Epithelial cell of proximal tubule (primary cell): ENCODE measurements at places on chromosomes 5 and 9. TPM values are rescaled to one million over a fixed set of nuclear protein-coding genes. Genes with fewer than 3 reads are reported as not detected.

The FAM81B gene
- total RNA-seq, result not detected in 2 replicates

The NMRK1 gene
- 10.0 and 17.0 TPM in 2 replicates for total RNA-seq

The COL5A1 gene
- total RNA-seq, result 4.3 and 16.0 TPM in 2 replicates

- no peak for DNase-seq
Observed at GRCh38 chr9:71690063-71690688, 78.1 kb downstream of the CEMIP2 start.

DNA sequence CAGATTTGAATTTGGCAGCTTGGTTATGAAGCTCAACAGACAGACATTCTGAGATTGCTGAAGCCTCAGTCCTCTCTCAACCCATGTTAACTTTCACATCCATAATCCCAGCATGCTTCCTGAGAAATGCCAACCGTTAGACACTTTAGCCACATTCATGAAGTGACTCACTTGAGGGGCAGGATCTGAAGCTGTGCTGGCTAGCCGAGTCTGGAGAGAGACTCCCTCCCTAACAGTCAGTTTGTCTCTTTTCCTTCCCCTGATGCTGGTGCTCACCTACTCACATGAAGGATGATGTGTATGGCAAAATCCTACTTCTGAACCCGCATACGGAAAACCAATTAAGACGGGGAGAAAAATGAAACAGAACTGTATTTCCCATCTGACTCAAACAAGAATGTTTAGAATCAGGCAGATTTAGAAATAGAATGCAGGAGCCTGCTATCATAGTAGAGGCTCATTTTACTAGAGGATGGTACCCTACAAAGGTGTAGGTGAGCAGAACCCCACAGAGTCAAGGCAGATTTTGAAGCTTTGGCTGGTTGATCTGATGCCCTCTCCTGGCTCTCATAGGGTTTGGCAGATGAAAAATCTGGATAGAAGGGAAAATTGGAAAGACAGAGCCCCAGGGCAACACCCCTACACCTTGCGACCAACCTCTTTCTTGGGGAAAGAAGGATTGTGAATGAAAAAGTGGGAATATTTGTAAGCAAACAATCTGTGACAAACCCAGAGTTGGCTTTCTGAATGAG is 150.9 kb upstream of the LHFPL2 start:
- DNase-seq, result no peak

GRCh38 chr9:70880535-70880934 is 240.9 kb downstream of the TRPM3 start:
- DNase-seq, result no peak

DNA sequence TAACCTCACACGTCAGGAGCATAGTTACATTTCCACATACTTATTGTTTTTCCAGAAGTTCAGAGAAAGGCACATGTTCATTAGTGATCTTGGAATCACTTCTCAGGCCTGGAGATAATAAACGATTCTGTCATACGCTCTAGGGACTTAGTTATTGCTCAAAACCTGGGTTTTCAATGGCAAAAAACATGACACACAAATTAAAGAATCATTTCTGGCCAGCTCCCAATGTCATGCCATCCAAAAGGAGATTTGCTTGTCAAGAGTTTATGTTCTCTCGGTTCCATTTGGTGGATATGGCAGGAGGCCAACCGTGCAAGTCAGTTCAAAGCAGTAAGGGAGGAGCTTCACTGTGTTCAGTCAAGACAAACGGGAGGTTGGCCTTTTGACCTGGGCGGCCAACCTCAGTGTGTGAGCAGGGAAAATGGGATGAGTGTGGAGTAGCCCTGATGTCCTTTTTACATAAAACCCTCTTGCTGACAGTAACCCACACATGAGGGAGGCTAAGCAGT is 123.4 kb downstream of the NXNL2 start:
- peak; percentile 66 for DNase-seq

DNA sequence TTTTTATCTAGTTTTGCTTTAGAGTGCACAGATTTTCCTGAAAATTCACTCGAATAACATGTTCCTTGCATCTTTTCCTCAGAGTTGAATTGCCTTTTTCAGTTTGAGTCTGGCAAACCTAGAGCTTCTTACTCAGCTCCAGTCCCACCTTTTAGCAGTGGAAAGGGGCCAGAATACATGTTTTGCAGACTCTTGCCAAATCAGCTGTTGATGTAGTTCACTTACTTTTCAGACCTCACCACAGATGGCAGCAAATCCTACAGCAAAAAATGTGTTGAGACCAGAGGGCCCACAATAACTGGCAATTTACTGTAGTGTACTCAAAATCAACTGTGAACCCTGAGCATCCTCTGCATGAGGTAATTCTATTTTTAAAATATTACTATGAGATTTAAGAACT is 545.2 kb upstream of the ACO1 start:
- no peak for DNase-seq

- DNase-seq, result no peak
Observed at GRCh38 chr5:80998590-80998979, 38.4 kb downstream of the RASGRF2 start.

GRCh38 chr9:133731876-133732638 is 6.1 kb downstream of the SARDH start:
- no peak for DNase-seq

GRCh38 chr9:17361378-17361777 is 217.5 kb upstream of the SH3GL2 start:
- no peak for DNase-seq

- no peak for DNase-seq
Observed at GRCh38 chr5:88875341-88876234, 7.4 kb downstream of the MEF2C start.

DNA sequence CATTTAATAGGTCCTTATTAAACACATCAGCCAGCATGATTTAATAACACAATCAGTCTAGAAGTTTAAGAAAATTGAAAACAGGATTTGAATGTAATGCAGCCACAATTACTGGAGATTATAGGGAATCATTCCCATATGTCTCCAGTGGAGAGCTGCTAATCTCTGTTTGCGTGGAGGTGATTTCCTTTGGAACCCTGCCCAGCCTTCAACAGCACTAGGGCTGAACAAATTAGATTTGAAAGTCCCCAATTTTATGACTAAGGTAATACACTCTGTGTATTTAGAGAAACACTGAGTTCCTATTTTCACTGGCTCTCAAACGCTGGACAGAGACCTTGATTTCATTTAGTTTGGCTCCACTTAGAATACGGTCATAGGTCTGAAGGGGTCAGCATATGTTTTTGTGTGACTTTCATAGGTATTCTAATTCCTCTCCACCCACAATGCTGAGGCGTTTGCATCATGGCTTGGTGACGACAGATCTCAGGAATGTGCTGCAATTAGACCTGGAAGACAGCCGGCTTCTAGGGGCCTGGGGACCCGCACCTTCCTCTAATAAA is 508.3 kb downstream of the EBF1 start:
- DNase-seq, result no peak

DNA sequence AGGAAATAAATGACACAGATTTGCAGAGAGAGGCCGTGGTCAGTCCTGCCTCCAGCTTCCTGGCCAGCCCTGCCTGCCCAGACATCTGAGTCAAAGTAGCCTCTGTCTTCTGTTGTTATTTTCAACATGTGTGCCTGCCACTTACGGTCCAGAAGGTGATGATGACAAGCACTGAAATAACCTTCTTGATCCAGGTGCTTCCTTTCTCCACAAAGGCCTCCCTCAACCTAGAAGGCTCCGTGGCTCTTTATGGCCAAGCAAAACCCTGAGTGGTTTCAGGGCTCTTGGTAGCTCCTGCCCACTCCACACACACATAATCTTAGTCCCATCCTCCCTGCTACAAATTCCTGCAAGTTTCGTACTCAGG is 34.1 kb upstream of the SLC6A19 start:
- DNase-seq, result no peak

- DNase-seq, result no peak
Observed at GRCh38 chr5:119382169-119382568, 26.4 kb downstream of the TNFAIP8 start.

DNA sequence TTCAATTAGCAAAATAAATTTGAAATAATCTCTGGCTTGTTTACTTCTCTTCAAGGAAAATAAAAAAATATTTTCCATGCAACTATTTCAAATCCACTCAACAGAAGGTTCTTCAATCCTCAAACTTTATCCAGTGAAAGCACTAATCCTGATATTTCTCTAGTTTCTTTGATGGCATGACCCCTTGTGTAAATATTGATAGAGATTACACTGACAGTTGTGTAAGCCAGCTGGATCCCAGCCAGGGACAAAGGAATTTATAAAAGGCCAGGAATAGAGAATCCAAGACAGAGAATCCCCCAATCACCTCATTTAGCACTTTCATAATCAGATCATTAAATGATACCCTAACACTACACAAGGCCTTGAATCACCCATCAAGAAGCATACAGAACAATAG is 135.2 kb downstream of the GNA14 start:
- no peak for DNase-seq
